ENCODE measurements at places on chromosomes 3 and 15.

- no peak for DNase-seq
These were observed 86.2 kb downstream of the THSD4 start for GRCh38 chr15:71201477-71201876.

GRCh38 chr15:58348095-58348812, 83.5 kb upstream of the LIPC start:
- DNase-seq, result no peak

DNA sequence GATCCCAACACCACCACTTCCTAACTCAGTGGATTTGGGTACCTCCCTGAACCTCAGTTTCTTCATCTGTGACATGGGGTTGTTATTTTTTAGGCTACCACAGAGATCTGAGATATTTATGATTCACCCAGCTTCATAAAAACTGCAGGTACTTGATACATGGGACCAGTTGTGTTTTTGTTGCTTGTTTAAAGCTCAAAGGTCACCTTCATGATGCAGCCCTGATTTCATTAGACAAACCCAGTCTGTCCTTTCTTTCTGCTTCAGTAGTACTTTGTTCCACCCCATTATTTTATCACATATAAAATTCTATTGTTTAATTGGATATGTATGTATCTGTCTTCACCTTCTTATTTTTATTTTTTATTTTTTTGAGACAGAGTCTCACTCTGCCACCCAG, 57.4 kb upstream of the C15orf61 start:
- DNase-seq, result no peak

GRCh38 chr3:173304182-173304800, 93.3 kb upstream of the NLGN1 start:
- no peak for DNase-seq

GRCh38 chr3:126329927-126330725, 27.1 kb downstream of the KLF15 start:
- no peak for DNase-seq

DNA sequence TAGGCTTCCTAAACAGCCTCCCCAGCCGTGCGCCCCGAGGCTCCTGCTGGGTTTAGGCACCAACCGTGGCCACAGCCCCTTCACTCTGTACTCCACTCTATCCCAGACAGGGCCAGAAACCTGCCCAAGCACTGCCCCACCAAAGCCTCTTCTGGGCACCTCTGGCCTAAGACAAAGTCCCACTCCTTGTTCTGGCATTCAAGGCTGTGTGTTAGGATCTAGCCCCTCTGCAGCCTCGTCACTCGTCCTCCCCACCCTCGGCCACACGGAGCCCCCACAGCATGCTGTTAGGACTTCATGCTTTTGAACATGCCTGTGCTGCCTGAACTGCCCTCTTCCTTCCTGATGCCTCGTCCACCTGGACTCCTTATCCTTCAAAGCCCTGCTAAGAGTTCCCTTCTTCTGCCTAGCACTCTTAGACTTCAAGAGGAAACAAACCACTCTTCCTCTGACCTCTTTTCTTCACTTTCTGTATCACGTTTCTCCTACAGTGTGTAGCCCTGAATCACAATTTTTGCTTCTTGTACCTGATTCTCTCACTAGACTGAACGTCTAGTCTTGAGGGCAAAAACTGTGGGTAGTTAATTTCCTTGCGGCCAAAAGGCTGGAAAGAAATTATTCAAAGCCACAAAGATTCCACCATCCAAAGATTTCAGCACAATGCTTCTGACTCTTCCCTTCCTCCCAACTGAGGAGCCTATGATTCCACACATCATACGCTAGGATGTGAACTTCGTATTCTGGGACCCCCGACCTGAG, 28.6 kb downstream of the WNT7A start:
- DNase-seq, result no peak

DNA sequence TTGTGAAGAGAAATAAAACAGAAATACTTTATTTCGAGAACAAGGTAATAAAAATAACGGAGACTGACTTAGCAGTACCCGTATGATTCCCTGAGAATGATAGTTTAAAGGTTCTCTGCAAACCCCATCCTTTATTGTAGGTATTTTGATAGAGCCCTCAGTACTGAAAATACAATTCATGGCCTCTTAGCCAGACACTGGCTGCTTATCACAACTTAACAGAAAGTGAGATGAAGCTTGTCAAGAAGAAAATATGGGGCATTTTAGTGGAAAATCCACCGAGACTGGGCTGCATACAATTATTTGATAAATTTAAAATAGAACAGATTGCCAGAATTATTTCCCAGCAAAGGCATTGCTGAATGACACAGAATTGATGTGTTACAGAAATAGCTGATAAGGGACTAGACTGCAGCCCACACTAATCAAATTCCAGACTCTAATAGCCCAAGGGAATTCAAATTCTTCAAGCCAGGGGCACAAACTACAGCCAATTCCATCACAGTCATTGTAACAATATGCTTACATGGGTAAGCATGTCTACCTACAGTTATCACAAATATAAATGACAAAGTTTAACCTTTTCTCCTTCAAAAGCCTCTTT, 521.9 kb downstream of the PLOD2 start:
- no peak for DNase-seq

- no peak for DNase-seq
These were observed 25.7 kb upstream of the EPHB1 start for GRCh38 chr3:134769287-134769868.

Measured in activated CD8-positive, alpha-beta memory T cell treated with anti-CD3 and anti-CD28 coated beads for 1 hour (primary cell).